Stimulated activated CD8-positive, alpha-beta memory T cell treated with anti-CD3 and anti-CD28 coated beads, Interleukin-4, amount 100 ng/mL, for 1 hour (primary cell): ENCODE measurements at places on chromosomes 2 and 18.

- DNase-seq: no peak
Measured at GRCh38 chr2:96413323-96413722, 77.8 kb downstream of the NCAPH start.

GRCh38 chr2:39852831-39853230 is 73.8 kb upstream of the THUMPD2 start:
- DNase-seq: no peak

DNA sequence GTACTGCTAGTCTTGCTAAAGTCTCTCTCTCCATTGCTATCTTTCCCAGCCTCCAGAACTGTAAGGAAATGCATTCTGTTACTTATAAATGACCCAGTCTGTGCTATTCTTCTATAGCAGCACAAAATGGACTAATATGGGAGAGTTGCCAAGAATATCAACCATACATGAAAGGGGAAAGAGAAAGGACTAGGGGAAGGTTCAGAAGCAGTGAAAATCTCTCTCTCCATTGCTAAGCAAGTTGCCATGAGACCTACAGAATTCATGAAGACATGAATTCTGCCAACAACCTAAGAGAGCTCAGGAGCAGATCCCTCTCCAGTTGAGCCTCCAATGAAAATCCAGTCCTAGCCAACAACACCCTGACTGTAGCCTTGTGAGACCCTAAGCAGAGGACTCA is 3.6 kb upstream of the TRABD2A start:
- DNase-seq: no peak

DNA sequence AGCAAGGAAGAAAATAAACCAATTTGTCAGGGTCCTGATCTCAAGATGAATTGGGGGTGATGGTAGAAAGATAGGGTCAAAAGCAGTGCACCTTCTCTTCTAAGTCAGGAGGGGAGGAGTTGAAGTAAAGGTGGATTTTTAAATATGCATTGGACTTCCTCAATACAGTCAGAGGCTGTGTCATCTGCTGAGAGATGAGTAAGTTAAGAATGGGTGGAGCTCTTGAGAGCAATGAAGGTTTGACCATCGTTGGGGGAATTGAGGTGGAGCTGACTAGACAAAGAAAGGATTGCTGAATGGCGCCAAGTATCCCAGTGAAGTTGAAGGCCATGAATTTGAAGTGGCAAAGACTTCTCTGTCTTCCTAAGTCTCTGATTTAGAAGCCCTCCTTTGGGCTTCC is 18.4 kb upstream of the CPO start:
- no peak for DNase-seq

- DNase-seq: no peak
Measured at GRCh38 chr18:58188996-58189395, 145.0 kb downstream of the NEDD4L start.

DNA sequence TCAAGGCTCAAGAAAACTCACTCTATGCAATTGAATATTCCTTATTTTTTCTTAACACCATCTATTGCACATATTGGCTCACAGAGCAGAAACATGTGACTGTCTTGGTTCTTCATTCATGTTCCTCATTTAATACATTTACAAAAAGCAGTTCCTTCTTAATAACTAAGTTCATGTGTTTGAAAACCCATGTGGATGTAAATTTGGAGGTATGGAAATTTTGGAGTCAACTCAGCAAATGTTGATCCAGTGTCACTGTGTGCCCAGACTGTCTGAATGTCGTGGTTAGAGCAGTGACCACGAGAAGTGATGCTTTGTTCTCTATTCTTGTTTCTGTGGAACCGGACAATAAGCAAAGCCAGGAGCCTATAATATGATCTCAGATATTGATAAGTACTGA is 299.1 kb downstream of the SETBP1 start:
- no peak for DNase-seq

DNA sequence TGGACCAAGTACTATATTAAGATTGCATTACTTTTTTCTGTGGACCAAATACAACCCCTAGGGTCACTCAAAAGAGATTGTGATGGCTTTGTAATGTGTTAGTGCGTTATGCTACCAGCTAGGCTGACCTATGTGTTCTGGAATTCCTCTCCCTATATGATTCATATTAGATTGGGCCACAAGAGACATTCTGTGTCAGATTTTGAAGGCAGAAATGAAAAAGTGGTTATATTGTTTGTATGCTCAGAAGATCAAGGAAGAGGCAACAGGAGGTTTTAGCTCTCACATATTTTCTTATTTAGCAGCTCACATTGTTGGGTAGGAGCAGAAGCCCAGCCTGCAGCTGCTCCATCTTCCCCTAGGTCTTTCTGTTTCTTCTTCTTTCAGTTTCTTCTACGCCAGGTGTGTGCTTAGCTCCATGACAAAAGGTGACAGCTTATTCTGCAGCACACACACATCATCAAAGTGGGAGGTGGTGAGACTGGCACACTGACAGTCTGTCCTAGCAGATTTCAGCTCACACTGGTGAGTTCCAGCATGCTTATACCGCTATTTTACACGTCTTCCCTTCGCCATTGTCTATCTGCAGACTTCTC is 156.8 kb upstream of the UBE2E3 start:
- DNase-seq: no peak

- DNase-seq: no peak
Measured at GRCh38 chr18:4888251-4889040, 308.6 kb downstream of the AKAIN1 start.

- DNase-seq: no peak
Measured at GRCh38 chr2:118968961-118969733, 27.2 kb downstream of the MARCO start.

DNA sequence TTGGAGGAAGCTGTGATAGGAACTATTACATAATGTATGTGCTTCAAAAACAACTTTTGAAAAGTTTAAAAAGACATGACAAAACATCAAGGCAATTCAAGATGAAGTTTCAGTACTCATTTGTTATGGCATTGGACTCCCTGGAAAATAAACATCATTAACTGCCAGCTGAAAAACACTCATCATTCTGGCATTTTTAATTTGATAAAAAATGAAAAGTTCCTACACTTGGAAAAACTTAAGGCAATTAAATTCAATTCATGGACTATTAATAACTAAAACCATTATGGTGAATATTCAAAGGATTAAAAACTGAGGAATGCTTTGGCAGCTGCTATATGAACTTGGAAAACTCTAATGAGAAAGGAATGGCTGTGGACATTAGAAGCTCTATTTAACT is 8.5 kb downstream of the TYW5 start:
- no peak for DNase-seq

DNA sequence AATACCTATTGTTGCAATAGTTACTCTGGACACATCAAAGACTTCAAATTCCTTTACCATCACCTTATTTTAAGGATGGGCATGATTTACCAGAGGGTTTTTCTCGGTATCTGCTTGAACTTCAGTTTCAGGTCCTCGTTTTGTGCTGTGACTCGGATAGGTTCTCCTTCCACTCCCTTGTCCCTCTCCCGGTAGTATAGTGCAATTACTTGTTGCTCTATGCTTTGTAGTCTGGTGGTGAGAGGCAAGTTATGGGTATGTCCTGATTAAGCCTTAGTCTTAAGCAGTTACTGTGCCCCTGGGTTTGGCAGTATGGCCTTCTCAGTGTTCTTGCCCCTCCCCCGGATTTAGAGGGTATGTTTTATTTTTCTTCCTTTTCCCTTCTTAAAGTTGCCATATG is 96.6 kb downstream of the RHBDD1 start:
- no peak for DNase-seq

GRCh38 chr18:22847392-22847791 is 85.7 kb upstream of the RBBP8 start:
- no peak for DNase-seq

DNA sequence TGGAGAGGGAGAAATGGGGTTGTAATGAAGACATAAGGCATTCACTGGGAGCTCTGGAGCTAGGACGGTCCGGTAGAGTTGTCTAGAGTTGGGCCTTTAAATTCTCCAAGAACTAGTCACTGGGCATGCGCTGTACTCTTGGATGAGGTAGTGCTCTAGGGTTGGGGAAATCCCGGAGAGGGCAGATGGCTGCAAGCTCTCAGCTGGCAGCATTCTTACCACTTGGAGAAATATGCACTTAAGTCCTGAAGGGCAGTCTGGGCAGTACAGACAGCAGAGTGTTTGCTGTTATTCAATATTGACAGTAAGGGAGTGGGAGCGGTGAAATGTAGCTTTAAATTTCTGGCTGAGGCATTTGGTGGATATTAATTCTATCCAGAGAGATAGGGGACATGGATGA is 214.6 kb downstream of the RDH14 start:
- no peak for DNase-seq

GRCh38 chr2:120445449-120446143 is 99.7 kb downstream of the INHBB start:
- DNase-seq: no peak

- no peak for DNase-seq
Measured at GRCh38 chr18:41744421-41745030, 210.5 kb upstream of the PIK3C3 start.

GRCh38 chr2:45009303-45009927 is at the start of gene SIX2:
Gene SIX2, minus strand, starts transcription at chr2:45009452. Its CDS starts 342 bp downstream, at chr2:45009110.
- no peak for DNase-seq

DNA sequence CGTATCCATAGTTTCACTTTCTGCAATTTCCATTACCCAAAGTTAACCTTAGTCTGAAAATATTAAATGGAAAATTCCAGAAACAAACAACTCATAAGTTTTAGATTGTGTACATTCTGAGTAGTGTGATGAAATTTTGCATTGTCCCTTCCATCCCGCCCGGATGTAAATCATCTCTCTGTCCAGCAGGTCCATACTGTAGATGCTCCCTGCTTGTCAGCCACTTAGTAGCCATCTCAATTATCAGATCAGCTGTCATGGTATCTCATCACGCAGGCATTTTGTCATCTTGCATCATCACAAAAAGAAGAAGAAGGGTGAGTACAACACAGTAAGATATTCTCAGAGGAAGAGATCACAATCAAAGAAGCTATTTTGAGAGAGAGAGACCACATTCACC is 185.0 kb upstream of the STK17B start:
- no peak for DNase-seq

- no peak for DNase-seq
Measured at GRCh38 chr2:71843391-71843850, 304.2 kb downstream of the CYP26B1 start.

- DNase-seq: no peak
Measured at GRCh38 chr2:160432633-160433032, 61.0 kb downstream of the RBMS1 start.

DNA sequence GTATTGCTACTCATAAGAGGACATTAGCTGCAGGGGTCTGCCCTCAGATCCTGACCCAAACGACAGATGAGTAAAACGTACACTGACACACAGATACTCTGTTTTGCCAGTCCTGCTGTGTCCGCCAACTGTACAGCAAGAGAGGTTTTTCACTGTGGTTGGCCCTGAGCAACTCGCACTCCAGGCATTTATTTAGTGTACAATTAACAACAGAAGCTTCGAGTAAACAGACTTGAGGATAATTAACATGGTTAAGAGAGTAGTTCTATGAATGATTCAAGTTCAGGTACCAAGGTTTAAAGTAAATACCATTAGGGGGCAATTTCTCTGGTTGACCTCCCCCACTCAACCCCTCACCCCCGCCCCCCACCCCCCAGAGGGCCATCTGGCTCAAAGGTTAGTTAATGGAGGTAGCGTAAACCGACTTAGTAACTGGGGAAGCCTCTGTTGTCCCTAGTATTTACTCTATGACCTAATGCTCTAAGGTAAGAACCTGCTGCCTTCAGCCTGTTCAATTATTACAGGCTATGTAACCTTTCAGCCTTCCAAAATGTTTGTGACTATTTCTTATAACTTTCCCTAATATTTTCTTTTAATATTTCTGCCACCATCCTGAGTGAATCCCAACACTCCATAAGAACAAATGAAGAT is 103.9 kb upstream of the XIRP2 start:
- DNase-seq: no peak

GRCh38 chr2:162075689-162076132 is 1.7 kb upstream of the DPP4 start:
- DNase-seq: no peak

GRCh38 chr2:152050915-152051314 is 47.9 kb downstream of the CACNB4 start:
- DNase-seq: no peak

- no peak for DNase-seq
Measured at GRCh38 chr2:179692610-179693009, 168.8 kb downstream of the ZNF385B start.

GRCh38 chr2:217636991-217637561 is 365.7 kb downstream of the TNS1 start:
- no peak for DNase-seq

GRCh38 chr18:1595195-1595594 is 690.5 kb downstream of the ADCYAP1 start:
- DNase-seq: no peak

- DNase-seq: no peak
Measured at GRCh38 chr2:230472621-230473018, 56.6 kb downstream of the SP100 start.

DNA sequence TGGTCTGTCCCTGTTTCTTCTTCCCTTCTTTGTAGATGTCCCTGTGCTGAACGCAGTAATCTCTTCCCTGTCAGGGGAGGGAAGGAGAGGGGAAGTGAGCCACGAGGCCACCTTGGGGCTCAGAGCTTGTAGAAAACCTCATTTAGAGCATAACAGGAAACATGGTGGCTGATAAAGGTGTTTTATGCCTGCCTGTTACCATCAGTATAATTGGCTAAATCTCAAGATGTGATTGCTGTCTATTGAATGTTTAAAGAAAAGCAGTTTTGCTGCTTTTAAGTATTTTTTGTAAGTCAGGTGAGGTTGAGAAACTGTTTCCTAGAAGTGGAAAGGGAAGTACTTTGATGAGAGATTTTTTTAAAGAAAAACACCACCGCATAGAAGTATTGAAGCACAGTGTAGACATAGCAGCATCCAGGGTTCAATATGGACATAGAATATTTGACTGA is 59.7 kb upstream of the PDK1 start:
- DNase-seq: no peak
